ENCODE measurements at places on chromosomes 5 and 9.

DNA sequence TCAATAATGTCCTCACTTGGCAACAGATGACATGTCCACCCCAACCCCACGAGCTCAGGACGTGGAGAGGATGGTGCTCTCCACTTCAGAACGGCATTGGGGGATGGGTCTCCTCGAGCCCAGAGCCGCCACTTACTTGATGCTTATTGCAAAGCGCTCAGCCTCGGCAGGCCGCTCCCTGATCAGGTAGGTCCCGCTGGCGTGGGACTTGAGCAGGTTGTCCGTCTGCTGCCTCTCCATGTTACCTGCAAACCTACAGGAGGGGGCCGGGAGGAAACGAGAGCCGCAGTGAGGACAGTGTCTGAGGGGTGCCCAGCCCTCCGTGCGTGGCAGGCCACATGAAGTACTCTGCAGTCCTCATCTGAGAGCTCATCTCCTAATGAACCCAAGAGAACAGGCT lies 36.6 kb upstream of the SARDH start:
- DNase-seq = no peak

DNA sequence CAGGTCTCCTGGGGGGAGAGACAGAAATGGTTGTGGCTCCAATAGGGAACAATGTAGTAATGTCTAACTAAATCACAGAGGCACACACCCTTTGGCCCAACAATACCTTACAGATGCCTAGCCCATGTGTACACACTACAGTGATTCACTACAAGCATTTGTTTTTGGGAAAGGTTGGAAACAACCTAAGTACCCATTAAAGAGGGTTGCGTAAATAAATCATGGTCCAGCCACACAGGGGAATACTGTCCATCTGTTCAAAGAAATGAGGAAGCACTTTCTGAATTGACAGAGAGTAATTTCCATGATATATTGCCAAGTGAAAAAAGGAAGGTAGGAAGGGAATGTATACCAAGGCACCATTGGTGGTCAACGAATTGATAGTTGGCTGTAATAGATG lies 22.0 kb upstream of the GTF3C5 start:
- no peak for DNase-seq

- DNase-seq = no peak
Observed at GRCh38 chr5:136195971-136196820, 3.2 kb upstream of the SMIM32 start.

DNA sequence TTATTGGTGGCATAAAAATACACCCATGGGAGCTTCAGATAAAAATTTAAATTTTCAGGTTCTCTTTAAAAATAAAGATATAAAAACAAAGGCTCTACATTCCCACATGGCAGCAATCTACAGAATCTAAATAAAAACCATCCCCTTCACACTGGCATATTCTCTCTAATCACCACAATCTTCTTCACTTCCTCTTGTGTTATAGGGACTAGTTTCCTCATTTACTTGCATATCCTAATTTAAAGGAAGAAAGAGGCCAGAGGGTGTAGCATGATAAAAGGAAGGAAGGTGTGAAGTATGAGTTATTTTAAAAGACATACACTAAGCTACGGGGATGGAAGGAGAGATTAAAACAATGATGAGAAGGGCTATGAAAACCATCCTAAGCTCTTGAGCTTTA lies 390.5 kb downstream of the ZNF608 start:
- DNase-seq = no peak

DNA sequence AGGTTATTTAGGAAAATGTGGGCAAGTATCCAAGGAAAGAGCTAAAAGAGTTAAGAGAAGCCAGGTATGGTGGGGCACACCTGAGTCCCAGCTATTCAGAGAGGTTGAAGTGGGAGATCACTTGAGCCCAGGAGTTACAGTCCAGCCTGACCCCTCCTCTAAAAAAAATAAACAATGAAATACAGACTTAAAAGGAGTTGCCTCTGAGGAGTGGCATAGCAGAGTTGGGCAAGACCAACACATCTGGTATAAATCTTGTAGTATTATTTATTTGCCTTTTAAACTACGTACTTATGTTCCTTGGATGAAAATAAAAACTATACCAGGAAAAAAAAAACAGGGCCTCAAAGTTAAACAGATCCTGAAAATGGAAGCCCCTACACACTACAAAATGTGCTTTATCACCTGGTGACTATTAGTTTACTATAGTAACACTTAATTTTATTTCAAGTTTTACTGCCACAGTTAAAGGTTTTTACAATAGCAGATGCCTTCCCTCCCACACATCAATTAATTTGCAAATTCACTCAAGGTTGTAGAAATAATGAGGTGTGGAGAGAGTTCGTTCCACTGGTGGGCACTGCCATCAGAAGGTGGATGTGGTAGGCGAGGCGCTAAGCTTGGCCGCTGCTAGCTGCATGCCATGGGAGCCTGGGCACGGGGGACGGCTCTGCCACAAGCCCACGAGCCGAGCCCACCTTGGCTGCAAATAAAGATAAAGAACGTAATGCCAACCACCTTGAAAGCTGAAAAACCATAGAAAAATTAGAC lies 48.0 kb downstream of the MED27 start:
- no peak for DNase-seq

DNA sequence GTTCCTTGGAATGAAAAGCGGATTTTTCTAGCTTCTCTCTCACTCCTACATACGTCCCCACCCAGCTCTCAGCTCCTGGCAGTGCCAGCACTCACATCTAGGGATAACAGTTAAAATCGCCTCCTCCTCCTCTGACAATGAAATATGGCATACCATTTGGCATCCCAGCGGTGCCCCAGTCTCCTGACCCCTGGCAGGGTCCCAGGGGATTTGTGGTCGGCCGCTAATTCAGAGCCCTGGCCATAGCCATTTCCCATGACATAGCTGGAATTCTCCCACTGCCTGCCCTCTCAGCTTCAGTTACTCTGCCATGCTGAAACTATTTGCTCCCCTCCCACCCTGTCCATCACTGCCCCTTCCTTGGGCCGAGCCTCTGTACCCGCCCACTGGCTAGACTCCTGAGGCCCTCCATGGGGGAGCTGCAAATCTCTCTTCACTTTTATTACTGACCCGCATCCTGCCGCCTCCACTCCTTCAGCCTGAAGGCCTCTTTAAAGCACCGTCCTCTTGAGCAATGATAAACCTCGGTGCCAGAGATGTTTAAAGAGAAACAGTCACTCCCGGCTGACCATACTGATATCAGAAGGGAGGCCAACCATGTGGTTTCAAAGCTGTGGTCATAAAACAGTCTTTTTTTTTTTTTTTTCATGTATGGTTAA lies 139.8 kb downstream of the SLIT3 start:
- DNase-seq = no peak

Data from DMS79 treated with DMSO at 0.1 percent for 48 hours (cell line).